PC-9 (cell line): ENCODE measurements at places on chromosomes 12 and 14. TPM values are rescaled to one million over a fixed set of nuclear protein-coding genes. Genes with fewer than 3 reads are reported as not detected.
A peak's percentile ranks its signal among the peaks of the same experiment; 100 is the strongest.

- DNase-seq, result no peak
Measured at GRCh38 chr14:96176275-96176674, 28.4 kb upstream of the BDKRB2 start.

DNA sequence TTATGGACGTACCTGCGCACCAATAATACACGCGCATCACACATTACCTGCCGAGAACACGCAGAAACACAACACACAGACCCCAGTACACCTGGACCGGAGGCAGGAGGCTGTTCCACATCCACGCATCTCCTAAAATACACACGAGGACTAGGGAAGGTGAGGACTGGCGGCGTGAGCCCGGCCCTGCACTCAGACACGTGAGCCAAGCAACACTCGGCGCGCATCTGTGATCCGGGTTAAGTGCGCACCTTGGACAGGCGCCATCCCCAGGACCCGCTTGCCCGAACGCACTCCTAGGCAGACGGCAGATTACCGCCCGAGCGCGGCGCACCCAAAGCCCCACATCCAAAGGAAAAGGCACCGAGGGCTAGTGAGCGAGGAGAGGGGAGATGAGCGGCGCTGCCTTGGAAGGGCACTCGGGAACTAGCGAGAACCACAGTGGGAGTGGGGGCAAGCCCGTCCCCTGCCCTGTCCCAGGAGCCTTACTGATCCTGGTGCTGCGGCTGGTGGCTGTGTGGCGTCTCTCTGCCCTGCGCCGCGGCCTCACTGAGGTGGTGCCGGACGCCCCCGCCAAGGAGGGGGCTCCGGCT, 417 bp downstream of the GLS2 start:
- DNase-seq, result peak; percentile 25

DNA sequence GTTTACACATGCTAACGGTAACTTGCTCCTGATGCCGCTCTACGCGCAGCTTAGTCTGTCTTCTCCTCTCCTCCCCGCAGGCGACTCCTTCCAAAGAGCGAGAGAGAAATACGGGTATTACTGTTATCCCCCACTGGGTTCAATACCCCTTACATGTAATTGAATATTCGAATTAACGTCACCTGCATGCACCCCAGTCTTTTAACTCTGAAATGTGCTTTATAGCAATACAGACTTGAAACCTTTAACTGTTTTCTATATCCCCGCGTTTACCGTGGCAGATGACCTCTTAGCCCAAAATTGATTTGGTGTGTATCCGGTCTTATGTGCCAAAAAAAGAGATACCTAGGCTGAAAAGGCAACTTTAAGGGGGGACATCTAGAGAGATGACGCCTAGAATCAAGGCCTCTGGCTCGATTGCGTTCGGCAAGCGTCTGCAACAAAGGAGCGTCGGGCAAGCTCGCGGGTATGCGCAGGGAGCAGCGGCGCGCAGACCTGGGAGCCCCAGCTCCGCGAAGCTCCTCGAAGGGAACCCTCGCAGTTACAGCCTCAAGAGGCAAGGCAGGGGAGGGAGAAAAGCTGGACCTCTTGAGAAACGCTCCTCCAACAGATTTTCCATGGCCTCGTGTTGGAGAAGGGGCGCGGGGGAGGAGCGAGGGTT, 6.8 kb upstream of the FOXG1 start:
- DNase-seq, result no peak

The PTHLH gene
- total RNA-seq, result 1.6 and 1.9 TPM in 2 replicates

GRCh38 chr12:15931590-15932053, 20.5 kb downstream of the DERA start:
- DNase-seq, result no peak

DNA sequence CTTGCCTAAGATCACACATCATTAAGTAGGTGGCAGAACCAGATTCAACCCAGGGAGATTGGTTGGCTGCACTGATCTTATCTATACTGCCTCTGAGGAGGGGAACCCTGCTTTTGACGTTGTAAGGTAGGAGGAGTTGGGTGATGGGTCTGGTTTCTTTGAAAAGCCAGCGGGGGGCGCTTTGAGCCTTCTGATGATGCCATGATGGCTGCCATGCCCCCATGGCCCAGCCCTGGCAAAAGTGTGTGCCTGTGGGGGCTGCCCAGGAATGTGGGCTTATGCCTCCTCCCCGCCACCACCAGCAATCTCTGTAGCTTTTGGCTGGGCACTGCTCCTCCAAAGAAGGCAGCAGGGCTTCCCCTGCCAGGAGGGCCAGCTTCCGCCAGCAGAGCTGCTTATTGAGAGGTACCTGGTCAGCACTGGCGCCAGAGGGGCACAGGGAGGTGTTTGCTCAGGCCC, 224.3 kb downstream of the SLC41A2 start:
- no peak for DNase-seq

- no peak for DNase-seq
Measured at GRCh38 chr12:124684496-124684895, 117.1 kb upstream of the NCOR2 start.

GRCh38 chr14:105849933-105850626, 323.7 kb downstream of the TMEM121 start:
- DNase-seq, result no peak

The MYO1H gene
- total RNA-seq, result not detected in 2 replicates

DNA sequence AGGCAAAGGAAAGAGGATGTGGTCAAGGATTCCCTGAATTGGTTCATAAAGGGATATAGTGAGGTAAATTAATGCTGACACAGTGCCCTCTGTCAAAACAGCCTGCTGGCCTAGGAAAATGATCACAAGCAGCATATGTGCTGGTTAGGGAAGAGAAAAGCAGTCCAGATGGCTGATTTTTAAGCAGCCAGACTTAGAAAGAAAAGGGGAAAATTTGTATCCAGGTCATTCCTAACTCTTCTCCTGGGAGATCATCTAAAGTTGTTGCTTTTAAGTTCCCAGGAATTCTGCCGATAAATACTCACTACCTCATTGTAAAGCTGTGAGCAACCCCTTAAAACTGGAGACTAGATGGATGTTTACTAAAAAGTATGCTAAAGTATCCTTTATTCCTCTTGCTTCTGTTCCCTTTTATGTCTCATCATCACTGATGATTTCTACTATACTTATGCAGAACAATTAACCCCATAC, 46.4 kb upstream of the CNOT2 start:
- no peak for DNase-seq

The MMP17 gene
- 3.3 and 5.4 TPM in 2 replicates for total RNA-seq

DNA sequence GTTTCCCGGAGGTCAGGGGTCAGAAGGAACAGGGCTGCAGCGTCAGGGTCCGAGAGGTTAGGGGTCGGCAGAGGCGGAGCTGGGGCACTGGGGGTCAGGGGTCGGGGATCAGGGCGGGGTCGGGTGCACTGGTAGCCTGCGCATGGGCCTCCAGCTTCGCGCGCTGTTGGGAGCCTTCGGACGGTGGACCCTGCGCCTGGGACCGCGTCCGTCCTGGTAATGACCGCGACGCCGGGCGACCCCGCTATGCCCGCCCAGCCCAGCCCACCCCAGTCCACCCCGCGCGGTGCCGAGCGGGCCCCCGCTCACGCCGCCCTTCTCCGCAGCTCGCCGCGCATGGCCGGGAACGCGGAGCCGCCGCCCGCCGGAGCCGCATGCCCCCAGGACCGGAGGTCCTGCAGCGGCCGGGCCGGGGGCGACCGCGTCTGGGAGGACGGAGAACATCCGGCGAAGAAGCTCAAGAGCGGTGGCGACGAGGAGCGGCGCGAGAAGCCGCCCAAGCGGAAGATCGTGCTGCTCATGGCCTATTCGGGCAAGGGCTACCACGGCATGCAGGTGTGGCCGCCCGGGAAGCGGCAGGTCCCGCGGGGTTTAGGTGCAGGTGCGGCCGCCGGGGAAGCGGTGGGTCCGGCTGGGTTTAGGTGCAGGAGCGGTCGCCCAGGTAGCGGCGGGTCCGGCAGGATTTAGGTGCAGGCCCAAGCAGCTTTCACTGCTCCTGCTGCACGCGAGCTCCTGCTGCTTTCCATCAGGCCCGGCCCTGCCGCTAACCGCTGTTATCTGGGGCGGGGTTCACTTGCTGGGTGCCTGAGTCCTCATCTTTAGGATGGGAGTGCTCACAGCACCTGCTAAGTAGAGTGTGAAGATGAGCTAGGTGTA, 743 bp downstream of the PUS1 start:
- DNase-seq, result no peak

The POTEG gene
- total RNA-seq, result not detected in 2 replicates

- DNase-seq, result no peak
Measured at GRCh38 chr14:33335366-33335765, 396.7 kb downstream of the NPAS3 start.

DNA sequence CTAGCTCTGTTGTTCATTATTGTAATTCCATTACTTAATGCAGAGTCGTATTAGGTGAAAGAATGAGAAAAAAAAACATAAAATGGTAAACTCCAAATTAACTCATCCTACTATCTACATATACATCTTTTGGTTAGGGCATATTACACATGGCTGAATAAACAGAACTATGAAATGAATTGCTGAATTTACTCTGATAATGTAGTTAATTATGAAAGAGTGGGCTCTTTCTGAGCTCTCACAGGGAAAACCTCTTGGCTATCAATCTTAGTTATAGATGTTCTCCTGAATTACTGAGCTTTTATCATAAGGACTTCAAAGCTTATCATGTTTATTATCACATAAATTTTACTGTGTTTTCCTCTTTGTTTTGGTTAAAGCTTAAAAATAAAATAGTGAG, 798.5 kb upstream of the MDGA2 start:
- DNase-seq, result no peak

- no peak for DNase-seq
Measured at GRCh38 chr12:25553098-25553497, at the start of gene LMNTD1. Gene LMNTD1 (minus strand): TSS chr12:25553283. CDS start chr12:25552959, 324 bp downstream.

DNA sequence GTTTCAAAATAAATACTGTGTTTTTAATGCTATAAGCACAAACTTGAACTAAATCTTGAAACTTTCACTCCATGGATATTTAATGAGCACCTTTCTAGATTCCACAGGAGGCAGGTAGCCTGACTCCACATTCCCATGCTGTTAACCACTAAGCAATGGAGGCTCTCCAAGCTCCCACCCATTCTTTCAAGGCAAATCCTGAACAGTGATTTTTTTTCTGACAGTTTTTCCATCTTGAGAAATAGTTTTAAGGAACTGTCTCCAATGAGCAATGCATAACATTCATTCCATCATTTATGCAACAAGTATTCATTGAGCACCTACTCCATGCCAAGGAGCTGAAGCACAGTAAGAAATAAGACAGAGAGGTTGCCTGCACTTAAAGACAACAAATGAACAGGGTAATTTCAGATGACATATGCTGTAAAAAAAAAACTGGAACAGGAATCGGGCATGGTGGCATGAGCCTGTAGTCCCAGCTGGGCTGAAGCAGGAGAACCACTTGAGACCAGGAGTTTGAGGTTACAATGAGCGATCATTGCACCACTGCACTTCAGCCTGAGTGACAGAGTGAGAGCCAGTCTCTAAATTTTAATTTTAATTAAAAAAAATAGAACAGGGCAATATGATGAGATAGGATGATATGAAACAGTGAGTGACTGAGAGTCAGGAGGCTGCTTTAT, 102.3 kb upstream of the CPSF6 start:
- no peak for DNase-seq

DNA sequence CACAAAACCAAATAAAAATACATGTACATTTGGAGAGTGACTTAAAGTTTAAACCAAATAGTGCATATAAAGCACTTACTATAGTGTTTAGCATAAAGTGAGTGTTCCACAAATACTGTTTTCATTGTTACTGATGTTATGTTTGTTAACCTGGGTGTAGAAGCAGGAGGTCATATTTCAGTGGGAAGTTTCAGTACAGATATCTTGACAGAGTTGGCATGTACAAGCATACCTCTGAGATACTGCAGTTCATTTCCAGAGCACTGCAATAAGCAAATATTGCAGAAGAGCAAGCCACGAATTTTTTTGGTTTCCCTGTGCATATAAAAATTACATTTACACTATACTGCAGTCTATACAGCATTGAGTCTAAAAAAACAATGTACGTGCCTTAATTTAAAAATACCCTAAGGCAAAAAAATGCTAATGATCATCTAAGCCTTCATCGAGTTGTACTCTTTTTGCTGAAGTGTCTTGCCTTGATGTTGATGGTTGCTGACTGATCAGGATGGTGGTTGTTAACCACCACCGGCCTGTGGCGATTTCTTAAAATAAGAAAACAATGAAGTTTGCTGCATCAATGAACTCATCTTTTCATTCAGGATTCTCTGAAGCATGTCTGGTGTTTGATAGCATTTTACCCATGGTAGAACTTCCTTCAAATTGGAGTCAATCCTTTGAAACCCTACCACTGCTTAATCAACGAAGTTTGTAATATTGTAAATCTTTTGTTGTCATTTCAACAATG, 361.1 kb upstream of the RPL10L start:
- no peak for DNase-seq

DNA sequence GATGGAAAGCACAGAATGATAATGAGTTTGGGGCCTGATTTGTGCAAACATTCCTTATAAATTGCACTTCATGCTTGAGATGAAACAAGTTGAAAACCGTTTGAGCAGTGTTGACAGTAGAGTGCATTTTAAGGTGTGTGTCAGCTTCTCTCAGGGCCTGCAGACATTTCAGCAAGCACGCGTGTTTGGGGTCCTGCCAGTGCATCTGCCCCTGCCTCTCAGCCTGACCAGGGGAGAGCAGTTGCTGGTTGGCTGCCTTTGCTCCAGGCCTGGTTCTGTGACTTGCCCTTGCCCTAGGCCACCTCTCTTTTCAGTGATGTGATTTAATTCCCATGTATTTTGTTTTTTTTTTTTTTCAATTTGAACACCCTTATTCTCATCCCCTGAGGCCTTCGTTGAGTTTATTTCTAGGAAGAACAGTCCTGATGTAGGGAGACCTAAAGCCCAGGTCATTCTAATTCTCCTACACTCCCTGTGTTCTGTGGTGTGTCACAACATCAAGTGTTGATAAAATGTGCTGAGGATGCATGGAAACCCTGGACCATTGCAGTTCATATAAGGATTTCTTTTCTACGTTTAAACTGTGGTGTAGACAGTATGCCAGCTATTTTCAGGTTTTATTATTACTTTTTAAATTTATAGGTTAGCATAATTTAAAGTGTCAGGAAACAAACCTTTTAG, 40.1 kb upstream of the AMN start:
- DNase-seq, result no peak

GRCh38 chr12:28390206-28390605, 199.9 kb downstream of the CCDC91 start:
- no peak for DNase-seq

DNA sequence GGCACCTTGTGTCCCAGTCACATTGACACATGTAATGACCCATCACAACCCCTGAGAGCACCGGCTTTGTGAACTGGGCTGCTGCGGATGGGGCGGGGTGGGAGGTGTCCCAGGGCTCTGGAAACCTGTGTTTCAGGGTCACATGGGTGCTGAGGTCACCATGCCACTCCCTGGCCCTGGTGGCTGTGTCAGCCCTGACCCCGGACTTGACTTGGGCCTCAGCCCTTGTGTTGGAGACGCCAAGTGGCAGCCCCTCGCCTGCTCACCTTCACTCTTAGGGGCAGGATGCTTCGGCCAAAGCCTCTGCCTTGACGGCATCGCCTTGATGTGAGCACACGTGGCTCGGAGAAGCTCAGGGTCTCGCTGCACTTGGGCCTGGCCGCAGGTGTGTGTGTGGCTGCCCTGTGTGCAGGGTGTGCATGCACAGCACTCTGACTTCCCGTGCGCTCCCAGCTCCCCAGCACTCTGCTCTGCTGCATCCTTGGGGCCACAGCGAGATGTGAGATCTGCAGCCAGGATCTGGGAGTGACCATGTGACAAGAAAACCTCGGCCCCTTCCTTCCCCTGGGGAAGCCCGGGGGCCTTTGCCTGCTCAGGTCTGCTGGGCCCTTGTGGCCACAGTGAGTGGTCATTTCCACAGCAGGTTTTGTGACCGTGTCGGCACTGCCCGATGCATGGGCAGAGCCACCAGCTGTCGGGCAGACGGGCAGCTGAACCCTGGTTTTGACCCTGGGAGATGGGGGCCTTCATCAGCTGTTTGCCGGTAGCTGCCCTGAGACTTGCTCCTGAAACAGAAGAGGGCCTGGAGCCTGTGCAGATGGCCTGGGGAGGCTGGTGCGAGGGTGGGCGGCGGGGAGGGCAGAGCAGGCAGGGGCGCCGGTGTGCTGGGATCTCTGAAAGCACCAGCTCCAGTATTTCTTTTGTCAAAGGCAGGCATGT, 167.4 kb downstream of the KIF26A start:
- no peak for DNase-seq
